ENCODE measurements at places on chromosomes 7 and 10.

GRCh38 chr10:44398271-44398670, 13.4 kb upstream of the CXCL12 start:
- no peak for DNase-seq

GRCh38 chr7:12623885-12624498, 53.5 kb downstream of the SCIN start:
- DNase-seq = peak; percentile 57

GRCh38 chr10:110446954-110447608, 50.6 kb upstream of the DUSP5 start:
- no peak for DNase-seq

- no peak for DNase-seq
These were observed 166.3 kb upstream of the LANCL2 start for GRCh38 chr7:55198634-55199392.

GRCh38 chr7:123682690-123683089, 27.0 kb downstream of the LMOD2 start:
- peak; percentile 42 for DNase-seq

DNA sequence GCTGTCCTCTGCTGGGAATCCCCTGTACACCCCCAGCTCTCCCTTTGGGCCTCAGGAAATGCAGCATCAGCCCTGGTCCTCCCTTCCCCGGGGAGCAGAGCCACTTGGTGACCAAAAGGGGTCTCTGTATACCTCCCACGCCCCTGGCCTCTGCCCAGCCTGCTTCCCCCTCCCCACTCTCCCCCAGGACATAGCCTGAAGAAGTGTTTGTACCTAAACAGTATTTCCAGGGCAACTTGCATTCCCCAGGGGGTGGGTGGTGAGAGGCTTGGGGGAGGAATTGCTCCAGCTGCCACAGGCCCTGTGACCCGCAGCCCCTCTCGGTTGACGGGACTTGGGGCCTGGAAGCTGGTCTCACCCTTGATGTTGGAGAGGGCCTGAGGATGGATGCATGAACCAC, 39.3 kb downstream of the TMEM270 start:
- no peak for DNase-seq

- no peak for DNase-seq
These were observed 20.3 kb downstream of the AASS start for GRCh38 chr7:122123746-122124145.

- DNase-seq = no peak
These were observed 194.1 kb upstream of the SP8 start for GRCh38 chr7:20980668-20981264.

DNA sequence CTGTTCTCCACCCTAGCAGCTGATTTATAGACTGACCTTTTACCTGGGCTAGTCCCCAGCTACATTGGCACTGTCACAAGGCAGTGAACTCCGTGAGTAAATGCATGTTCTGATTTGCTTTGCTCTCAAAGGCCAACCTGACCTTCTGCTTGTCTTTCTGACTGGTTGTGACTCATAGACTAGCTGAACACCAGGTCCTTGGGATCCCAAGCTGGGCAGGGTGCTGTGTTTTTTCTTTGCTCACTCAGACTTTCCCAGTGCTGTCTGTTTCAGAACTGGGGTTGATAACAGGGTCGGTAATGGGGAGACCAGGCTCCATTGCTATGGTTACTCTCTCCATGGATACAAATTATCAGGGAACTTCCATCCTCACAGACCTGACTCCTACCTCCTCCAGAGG, 35.0 kb downstream of the EVX1 start:
- DNase-seq = no peak

DNA sequence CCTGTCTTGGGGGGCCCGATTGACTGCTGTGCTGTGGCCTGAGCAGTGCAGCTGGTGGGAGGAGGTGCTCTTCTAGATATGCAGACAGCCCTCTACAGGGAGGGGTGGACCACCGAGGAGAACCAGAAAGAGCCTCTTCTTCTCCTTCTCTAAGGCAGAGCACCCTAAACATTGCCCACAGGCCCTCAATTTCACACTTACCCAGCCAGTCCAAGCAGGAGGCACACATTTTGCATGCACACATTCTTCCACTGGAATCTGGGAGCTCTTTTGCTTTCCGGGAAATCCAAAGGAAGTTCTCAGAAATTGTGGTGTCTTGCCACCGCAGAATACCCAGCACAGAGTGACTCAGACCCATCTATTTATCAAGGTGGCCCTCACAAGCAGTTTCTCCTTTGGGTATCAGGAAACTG, 45.8 kb downstream of the EEPD1 start:
- DNase-seq = no peak

- peak; percentile 20 for DNase-seq
These were observed 348.2 kb downstream of the PTPRN2 start for GRCh38 chr7:158239290-158239981.

GRCh38 chr7:19464241-19464640, 244.6 kb downstream of the POLR1F start:
- no peak for DNase-seq

- no peak for DNase-seq
These were observed 28.6 kb upstream of the ST7 start for GRCh38 chr7:116924741-116925140.

DNA sequence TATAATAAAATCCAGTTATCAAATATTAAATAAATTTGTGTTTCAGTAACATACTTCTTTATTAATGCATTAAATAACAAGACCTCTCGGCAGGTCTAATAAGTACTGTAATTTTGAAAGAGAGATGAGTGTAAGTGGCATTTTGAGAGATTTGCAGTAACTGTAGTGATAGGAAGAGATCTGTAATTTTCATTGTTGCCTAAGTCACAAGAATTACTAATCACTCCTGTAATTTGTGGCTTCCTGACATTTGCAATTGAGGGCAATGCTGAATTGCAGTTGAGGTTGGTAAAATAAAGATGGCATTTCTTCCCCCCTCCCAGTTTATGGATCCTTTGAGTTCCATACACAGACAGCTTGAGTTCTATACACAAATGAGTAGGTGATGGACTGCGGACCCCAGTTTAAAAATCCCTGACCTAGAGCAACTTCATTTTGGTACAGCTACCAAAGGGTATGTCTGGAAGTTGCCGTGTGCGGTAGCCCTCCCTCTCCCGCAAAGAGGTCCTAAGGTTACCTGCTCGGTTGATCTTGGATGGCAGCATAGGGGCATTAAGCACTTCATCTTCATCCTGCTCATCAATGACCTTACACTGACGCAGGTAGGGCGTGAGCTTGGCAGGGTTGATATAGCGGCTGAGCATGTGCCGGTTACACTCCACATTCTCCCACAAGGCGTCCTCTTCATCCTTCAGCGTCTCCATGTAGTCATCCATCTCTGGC, 96.4 kb downstream of the CARD11 start:
- no peak for DNase-seq

DNA sequence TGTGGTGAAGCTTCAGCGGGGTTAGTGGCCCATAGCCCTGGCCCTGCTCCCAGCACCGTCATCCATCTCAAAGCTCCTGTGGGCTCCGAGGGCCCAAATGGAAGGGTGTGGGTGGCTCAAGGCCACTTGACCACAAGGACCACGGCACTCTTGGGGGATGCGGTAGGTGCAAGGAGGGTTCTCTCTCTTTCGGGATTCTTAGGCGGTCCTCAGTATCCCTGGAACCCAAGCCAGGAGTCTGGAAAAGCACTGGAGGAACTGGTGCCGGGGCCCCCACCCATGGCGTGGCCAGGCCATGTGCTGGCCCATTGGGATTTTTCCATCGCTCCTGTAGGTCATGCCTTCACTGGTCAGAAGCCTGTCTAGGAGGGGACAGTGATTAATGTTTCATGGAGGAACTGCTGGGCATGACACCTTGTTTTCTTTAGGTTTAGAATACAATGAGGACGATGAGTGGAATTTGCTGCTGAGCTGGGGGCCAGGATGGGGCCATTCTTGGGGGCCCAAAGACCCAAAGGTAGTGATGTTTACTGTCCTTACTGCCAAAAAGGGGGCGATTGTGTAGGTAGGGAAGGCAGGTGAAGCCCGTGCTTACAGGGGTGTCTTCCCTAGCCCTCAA, 16.7 kb downstream of the AQP1 start:
- no peak for DNase-seq

GRCh38 chr7:6056616-6057015, 25.4 kb downstream of the ANKRD61 start:
- no peak for DNase-seq

DNA sequence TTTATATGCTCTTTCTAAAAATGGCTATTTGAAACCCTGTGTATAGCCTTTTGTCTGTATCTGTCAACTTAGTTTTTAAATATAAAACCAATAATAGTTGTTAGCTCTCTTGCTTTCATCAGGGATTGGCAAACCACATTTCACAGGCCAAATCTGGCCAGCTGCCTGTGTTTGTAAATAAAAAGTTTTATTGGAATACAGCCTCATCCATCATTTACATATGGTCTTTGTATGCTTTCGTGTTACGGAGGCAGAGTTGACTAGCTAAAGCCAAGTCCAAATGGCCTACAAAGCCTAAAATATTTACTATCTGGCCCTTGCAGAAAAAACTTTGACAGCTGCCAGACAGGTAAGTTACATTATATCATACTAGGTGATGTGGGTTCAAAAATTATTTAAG, 235.0 kb downstream of the BICC1 start:
- DNase-seq = no peak

DNA sequence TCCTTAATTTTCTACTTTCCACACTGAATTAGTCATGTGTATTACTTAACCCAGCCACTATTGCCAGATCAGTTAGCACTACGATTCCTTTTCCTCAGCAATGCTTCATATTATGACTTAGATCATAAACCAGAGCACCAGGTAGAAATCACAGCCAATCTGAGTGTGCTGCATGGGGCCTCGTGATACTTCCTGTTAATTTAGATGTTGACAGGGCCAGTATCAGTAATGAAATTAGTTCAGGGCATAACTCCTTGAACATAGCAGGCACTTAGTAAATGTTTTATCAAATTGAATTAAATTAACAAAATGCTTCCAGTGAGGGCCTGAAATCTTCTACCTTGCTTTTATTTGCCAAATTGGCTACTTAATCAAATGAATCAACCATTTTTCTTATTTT, 169.3 kb upstream of the LRGUK start:
- DNase-seq = no peak
